Occipital lobe (tissue), 3 donors: ENCODE measurements at places on chromosomes 5 and 9. TPM values are rescaled to one million over a fixed set of nuclear protein-coding genes. Genes with fewer than 3 reads are reported as not detected.

- peak; percentile 34 for DNase-seq
Measured at GRCh38 chr5:149550594-149551226, 529 bp downstream of the CSNK1A1 start.

DNA sequence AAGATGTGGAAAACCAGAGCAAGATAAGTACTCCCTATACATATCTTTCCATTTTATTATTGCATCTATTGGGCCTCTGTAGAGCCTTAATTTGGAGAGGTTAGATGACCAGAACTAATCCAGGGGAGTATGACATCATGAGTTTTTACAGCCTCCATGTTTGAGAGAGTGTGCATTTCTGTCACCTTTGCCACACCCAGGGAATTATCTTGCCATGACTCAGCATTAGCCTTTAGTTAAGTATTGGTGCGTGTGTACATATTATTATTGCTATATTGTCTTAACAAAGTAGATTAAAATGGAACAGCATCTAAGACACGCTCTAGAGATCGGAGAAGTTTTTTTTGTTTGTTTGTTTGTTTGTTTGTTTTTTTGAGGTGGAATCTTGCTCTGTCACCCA lies 27.6 kb downstream of the DIMT1 start:
- no peak for DNase-seq

DNA sequence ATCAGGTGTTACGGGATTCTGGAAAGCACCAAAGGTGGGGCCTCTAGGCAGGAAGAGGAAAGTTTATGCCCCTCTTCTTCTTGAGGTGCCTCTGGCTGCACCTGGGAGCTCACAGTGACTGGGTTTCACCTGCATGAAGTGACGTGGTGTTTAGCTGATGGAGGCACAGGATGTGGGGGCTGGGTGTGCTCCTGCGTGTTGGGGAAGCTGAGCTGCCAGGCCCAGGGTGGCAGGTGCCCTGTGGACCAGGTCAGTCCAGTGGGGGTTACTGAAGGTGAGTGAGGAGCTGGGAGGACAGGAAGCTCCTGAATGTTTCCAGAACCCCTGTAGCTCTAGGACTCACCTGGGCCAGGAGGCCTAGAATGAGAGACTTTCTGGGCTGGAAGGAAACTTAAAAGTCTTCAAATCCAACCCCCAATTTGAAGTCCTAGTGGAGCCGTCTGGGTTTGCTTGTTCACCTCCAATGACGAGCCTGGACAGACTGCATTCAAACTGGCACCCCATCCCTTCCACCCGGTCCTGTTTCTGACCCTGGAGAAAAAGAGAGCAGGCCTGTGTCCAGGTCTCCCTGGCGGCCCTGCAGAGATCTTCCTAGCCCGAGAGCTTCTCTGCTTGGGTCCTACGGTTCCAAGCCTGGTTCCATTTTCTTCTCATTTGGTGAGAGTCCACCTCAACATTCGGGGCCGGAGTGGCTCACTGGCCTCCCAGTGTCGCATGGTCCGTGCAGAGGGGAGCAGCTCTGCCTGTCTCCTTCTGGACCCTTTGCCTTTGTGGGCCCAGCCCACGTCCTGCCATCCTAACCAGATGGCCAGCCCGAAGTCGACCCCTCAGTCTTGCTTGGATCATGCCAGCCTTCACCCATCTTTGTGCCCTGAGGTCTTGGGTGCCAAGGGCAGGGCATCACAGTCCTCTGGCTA lies 22.3 kb downstream of the TRAF1 start:
- DNase-seq = no peak

DNA sequence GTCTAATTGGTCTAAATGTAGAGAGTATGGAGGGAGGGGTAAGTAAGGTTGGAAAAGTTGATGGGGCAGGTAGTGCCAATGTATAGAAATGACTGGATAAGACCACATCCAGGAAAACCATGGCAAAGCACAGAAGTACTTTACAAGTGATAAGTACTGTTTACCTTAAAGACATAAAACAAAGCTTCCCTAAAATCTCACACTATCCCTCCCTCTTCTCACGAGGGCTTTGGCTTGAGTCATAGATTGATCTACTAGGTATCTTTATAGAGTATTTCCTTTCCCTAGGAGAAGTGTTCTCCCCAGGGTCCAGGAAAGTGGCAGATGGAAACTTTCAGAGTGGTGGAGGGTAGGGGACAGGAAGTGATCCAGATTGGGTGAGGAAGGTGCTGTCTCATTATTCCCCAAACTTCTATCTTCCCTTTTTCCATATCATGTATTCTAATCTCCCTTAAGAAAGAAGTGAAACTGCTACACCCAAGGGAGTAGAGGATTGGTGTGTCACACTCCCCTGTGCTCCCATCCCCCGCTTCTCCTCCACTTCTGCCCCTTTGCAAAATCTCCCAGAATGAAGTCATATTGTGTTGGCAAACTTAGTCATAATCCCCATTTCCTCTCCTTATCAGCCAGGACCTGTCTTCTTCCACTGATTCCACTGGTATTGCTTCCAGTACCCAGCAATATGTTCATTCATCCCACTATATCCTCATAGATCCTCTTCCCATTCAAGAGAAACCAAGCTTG lies 14.6 kb downstream of the IL33 start:
- DNase-seq = no peak

- DNase-seq = no peak
Measured at GRCh38 chr9:104923740-104924139, 4.2 kb downstream of the ABCA1 start.

- DNase-seq = no peak
Measured at GRCh38 chr5:106587-106986, 14.6 kb downstream of the PLEKHG4B start.

DNA sequence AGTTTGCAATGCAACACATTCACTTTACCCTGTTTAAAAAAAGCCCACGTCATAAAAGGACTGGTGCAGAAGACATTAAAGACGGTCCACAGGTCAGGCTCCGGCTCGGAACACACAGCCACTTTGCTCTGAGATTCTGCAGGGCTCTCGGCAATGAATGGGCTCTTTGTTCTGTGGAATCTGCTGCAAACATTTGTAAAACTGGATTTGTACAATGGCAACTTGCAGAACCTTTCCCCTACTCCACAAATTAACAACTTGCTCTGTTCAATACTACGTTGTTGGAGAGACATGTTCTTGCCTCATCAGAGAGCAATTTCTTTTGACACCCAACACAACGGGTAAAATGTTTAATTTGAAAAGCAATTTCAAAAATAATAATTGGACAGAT lies 13.0 kb upstream of the NR5A1 start:
- DNase-seq = no peak

DNA sequence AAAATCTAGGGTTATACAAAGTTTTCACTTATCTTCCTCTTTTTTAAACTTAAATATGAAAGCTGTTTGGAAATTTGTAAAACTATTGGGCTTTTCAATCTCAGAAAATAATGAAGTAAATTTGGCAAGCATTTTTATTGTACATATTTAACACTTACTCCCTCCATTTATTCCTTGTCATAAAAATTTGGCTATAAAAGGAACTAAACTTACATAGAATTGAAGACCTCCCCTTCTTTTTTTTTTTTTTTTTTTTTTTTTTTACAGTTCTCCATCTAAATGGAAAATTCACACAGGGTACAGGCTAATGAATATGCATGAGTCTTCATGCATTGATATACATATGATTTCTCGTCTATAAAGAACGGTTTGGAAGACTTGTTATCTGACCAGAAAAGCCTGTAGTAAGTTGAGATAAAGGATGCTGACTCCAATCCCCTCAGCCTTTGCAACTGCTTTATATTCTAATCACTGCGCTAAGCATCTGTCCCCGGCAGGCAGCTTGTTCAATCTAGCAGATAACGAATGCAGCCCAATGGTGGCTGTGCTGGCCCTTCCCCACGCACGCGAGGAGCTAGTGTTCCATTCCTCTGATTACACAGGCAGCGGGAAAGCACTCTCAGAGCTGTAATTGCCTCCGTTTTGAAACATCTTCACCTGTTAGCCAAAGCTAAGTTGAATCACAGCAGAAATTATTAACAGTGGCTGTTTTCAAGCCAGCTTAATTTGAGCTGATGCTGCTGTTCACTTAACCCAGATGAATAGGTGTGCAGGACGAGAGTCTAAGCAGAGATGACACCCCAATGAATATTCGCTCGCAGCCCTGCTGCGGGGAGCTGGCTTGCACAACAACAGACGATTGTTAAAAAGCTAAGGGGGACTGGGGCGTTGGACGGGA lies 453.8 kb upstream of the ZNF608 start:
- DNase-seq = no peak

- no peak for DNase-seq
Measured at GRCh38 chr9:109426626-109427402, 71.3 kb downstream of the PTPN3 start.

DNA sequence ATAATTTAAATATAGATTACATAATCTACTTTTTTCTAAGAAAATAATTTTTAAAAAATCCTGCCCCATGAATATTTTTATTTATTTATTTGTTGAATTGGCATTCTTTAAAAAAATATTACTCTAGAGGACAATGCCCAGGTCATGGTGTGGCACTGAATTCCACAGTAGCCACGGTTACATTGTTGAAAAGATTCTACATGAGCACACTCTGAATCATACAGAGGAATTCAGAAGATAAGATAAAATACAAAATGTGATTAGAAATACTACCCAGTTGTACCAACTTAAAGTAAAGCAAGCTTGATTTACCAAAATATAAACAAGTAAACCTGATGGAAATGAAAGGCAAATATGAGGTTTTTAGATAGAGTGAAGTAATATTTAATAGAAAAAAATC lies 183.7 kb downstream of the HCN1 start:
- no peak for DNase-seq

- DNase-seq = no peak
Measured at GRCh38 chr5:39599721-39600431, 175.1 kb upstream of the DAB2 start.

- no peak for DNase-seq
Measured at GRCh38 chr5:103232393-103232999, 26.1 kb upstream of the MACIR start.

- no peak for DNase-seq
Measured at GRCh38 chr5:125612776-125613175, 810.4 kb upstream of the GRAMD2B start.

DNA sequence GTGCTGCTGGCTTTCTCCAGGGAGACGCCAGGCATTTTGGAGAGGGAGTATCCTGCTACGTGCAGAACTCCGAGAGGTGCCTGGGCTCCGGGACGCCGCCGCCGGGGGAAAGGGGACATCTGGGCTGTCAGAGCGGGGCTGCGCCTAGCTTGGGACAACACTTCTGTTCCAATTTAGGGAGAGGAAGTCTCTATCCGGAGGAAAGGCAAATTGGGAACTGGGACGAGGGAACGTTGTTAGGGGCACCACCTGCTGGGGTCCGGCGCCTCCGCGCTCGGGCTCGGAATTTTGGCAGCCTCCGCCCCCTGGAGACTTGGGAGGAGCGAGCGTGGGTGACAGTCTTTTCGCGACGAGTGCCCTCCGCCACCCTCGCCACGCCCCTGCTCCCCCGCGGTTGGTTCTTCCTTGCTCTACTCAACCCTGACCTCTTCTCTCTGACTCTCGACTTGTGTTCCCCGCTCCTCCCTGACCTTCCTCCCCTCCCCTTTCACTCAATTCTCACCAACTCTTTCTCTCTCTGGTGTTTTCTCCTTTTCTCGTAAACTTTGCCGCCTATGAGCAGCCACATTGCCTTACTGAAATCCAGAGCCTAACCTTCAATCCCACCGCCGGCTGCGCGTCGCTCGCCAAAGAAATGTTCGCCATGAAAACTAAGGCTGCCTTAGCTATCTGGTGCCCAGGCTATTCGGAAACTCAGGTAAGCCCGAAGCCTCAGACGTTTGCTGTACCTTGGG lies 1.6 kb downstream of the TSLP start:
- peak; percentile 1 for DNase-seq

- DNase-seq = no peak
Measured at GRCh38 chr5:72248410-72248981, 71.5 kb downstream of the MRPS27 start.

- no peak for DNase-seq
Measured at GRCh38 chr5:96658272-96658671, 3.9 kb upstream of the CAST start.

DNA sequence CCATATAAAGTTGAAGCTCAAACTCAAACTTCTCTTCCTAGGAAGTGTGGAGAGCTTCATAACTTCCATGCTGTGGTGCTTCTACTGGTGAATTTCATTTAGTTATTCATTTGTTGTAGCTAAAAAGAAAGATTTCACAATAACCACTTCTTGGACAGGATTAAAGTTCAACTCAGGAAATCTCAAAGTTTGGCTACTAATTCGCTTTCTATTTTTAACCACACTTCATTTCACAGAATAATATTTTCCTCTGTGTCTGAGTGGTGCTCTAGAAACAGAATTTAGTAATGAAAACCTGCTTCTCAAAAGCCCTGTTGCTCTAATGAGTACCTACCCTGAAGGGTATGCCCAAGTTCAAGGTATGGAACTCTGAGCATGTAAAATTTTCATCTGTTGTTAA lies 73.9 kb downstream of the ACTBL2 start:
- DNase-seq = no peak

- DNase-seq = no peak
Measured at GRCh38 chr5:10077791-10078545, 171.7 kb downstream of the ATPSCKMT start.

GRCh38 chr9:138025908-138026307 lies 148.3 kb downstream of the CACNA1B start:
- DNase-seq = no peak

DNA sequence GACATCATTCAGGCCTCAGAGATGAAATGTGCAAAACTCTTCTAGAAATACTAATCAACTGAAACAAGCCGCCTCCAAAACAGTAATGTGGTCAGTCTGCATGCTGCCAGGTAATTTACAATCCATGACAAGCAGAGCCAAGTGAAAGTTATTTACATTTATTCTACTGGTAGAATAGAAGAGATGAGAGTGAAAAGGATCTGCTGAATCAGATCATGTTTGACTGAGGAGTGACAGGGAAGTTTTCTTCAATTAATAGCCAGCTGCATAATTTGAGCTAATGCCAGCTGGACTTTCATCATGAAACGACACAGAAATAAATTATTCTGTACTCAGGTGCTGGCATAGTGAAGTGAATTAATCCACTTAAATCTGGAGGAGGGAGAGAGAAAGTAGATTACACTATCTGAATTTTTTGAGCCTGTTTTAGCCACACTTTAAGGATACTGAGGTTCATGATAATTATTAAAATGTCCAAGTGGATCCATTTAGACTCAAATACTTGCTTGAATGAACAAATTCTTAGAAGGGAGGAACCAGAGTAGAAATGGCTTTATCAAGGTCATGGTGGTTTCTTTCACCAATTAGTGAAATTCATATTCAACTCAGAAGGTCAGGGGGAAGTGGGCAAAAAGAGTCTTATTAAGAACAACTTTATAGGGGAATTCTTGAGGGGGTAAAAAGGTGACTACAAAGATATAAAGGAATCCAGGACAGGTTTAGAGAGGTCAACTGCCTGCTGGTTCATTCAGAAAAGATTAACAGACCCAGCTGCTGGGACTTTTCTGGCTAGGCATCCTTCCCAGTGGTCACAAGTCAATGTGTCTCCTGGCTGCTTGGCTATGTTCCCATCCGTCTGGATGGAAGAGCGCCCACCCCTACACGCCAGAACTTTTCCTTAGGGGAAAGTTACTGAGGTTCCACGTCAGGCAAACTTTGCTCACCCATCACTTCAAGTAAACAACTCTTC lies 350.4 kb downstream of the PDE4D start:
- DNase-seq = no peak

GRCh38 chr9:137457406-137458193 lies 1.5 kb downstream of the NSMF start:
- DNase-seq = no peak

Gene ACTBL2
- total RNA-seq = not detected

Gene WWC1
- 116 TPM for total RNA-seq

Gene STK32A
- 5.3 TPM for total RNA-seq

Gene SPATA31A3
- not detected for total RNA-seq

Gene IL4
- not detected for total RNA-seq

Gene LECT2
- total RNA-seq = not detected

Gene RAI14
- 29.3 TPM for total RNA-seq

Gene GPR150
- not detected for total RNA-seq

Gene ZMYND19
- total RNA-seq = 17.9 TPM

Gene C5orf46
- not detected for total RNA-seq

Gene GBGT1
- total RNA-seq = 8.1 TPM
